ENCODE measurements at places on chromosomes 16 and 17. TPM values are rescaled to one million over a fixed set of nuclear protein-coding genes. Genes with fewer than 3 reads are reported as not detected.

GRCh38 chr17:2192367-2193057, 111.1 kb downstream of the SMG6 start:
- H3K4me1 ChIP-seq = peaks cover 37% of the 10 kb centered on the region
- H3K27me3 ChIP-seq = no peaks in the 10 kb centered on the region
- peak overlapping the region; percentile 57 for H3K27ac ChIP-seq
- DNase-seq = peak; percentile 68
- H3K36me3 ChIP-seq = peaks cover 24% of the 10 kb centered on the region
- no peak overlapping the region for H3K4me3 ChIP-seq

DNA sequence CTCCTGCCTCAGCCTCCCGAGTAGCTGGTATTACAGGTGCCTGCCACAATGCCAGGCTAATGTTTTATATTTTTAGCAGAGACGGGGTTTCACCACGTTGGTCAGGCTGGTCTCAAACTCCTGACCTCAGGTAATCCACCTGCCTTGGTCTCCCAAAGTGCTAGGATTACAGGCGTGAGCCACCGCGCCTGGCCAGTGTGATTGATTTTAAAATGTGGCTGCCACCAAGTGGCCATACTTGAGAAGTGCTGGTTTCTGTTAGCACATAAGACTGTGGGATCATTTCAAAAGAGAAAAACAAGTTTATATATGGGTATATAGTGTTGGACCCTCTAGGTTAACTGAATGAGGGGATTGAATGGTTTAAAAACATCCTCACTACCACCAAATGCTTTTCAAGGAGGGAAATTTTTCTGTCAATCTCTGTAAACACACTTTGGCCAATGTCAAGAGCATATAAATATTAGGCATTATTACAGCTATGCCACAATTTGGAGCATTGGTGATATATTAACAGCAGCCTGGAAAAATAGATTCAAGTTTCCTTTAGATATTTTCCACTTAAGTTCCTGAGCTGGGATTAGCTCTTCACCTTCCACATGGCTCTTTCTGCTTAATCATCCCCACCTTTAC, 13.5 kb upstream of the DHRS13 start:
- no peaks in the 10 kb centered on the region for H3K27me3 ChIP-seq
- peaks cover 9% of the 10 kb centered on the region for H3K4me1 ChIP-seq
- DNase-seq = no peak
- H3K27ac ChIP-seq = no peak overlapping the region
- H3K4me3 ChIP-seq = no peak overlapping the region

DNA sequence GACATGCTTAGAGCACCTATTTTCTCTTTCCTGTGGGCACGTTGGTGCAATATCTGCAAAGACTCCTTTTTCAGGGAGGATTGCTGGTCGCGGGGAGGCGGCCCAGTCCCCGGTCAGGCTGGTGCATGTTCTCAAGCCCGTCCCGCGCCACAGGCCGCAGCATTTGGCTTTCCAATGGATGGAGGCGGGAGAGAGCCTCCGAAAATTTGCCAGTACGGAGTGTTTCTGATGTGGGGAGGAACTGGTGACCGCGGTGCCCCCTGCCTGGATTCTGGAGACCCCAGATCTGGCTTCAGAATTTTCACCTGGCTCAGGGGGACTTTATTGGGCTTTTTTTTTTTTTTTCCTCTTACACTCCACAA, 2.3 kb downstream of the CMIP start:
- H3K27me3 ChIP-seq = no peaks in the 10 kb centered on the region
- H3K27ac ChIP-seq = peak overlapping the region; percentile 93
- H3K4me1 ChIP-seq = peaks cover 33% of the 10 kb centered on the region
- H3K36me3 ChIP-seq = peaks cover 4% of the 10 kb centered on the region
- peak; percentile 45 for DNase-seq
- peak overlapping the region; percentile 99 for H3K4me3 ChIP-seq

DNA sequence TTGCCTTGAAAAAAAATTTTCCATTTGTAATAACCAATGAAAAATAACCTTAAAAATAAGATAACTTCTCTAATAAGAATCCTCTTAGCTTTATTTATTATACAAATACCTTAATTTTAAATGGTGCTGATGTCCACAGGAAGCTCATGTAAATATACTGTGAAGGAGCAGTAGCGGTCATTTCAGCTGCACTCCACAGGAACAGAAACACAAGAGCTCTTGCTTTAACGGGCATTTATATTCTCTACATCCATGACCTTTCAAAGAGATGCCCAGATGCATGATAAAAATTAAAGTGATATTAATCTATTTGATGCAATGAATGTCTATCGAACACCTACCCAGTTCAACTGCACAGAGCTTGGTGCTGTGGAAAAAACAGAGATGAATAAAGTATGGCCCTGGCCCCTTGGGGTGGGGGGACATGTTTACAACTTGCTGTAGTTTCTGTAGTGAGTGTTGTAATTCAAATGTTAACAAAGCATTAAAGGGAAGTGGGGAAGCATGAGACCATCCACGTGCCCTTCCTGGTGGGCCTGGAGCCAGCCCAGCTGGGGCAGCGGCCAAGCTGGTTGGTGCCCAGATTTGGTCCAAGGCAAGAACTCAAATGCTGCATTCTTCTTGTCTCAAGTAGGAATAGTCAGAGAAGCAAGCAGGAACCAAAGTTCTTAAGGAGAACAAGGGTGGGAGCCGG, 47.9 kb downstream of the IQCK start:
- H3K4me3 ChIP-seq = no peak overlapping the region
- H3K36me3 ChIP-seq = peaks cover 4% of the 10 kb centered on the region
- no peaks in the 10 kb centered on the region for H3K27me3 ChIP-seq
- H3K27ac ChIP-seq = no peak overlapping the region

DNA sequence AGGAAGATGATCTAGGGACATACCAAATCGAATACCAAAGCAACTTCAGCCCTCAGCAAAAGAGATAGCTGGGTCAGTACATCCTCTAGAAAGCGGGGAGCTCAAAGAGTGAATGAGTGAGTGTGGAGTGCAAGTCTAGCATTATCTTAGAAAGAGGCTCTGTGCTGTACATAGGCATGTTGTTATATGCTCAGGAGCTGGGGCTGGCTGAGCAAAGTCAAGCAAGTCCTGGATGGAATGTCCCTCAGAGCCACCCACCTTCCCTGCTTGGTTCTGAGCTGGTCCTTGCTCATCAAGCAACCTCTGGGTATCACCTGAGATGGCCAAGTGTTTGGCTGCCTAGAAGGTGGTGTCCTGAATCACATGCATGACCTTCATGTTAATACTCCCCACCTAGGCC, 4.9 kb upstream of the KLHL11 start:
- H3K4me1 ChIP-seq = no peaks in the 10 kb centered on the region
- no peak for DNase-seq
- H3K4me3 ChIP-seq = no peak overlapping the region
- no peaks in the 10 kb centered on the region for H3K27me3 ChIP-seq
- no peak overlapping the region for H3K27ac ChIP-seq

- H3K27ac ChIP-seq = no peak overlapping the region
- DNase-seq = no peak
- H3K27me3 ChIP-seq = no peaks in the 10 kb centered on the region
- no peak overlapping the region for H3K4me3 ChIP-seq
These were observed 12.4 kb downstream of the RAP1GAP2 start for GRCh38 chr17:2808367-2809335.

DNA sequence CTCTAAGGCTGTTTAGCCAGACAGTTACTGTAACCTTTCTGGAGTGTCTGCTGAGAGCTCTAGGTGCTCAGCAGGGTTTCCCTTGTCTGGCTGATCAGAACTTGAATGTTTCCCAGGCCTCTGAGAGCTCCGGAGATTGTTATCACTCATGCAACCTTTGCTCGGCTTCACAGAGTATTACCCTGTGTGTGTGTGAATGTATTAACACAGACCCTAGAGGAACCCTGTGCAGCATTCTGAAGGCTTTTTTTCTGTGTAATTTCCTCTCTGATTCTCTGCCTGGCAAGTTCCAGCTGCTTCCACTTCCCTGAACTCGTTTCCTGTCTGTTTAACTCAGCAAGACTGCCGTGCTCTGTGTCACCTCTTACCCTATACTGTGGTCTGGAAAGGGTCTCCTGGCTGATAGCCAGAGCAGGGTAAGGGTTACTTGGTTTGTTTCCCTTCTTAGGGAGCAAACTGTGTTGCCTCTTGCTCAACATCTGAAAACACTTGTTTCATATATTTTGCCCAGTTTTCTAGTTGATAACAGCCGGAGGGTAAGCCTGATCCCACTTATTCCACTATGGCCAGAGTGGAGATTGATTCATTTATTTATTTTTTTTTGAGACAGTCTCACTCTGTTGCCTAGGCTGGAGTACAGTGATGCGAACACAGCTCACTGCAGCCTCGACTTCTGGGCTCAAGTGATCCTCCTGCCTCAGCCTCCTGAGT, 21.7 kb downstream of the PRMT7 start:
- H3K27ac ChIP-seq = no peak overlapping the region
- no peaks in the 10 kb centered on the region for H3K27me3 ChIP-seq
- H3K4me1 ChIP-seq = peaks cover 25% of the 10 kb centered on the region
- no peak for DNase-seq

DNA sequence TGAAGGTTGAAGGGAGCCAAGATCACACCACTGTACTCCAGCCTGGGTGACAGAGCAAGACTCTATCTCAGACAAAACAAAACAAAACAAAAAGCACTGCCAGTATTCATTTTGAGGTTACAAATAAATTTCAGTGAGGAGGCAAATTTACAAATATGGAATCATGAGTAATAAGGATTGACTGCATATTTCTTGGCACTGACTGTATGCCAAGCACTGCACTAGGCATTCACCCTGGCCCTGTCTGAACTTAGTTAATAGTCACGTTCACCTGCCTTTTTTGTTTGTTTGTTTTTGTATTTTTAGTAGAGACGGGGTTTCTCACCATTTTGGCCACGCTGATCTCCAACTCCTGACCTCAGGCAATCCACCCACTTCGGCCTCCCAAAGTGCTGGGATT, 5.1 kb downstream of the LDAF1 start:
- no peaks in the 10 kb centered on the region for H3K27me3 ChIP-seq
- no peak overlapping the region for H3K4me3 ChIP-seq
- H3K4me1 ChIP-seq = peaks cover 21% of the 10 kb centered on the region
- peaks cover 57% of the 10 kb centered on the region for H3K36me3 ChIP-seq

- H3K4me1 ChIP-seq = peaks cover 29% of the 10 kb centered on the region
- no peak overlapping the region for H3K27ac ChIP-seq
- H3K4me3 ChIP-seq = no peak overlapping the region
- no peaks in the 10 kb centered on the region for H3K27me3 ChIP-seq
- DNase-seq = no peak
These were observed 20.4 kb downstream of the CDR2 start for GRCh38 chr16:22353933-22354541.

The SLC4A1 gene
- not detected for total RNA-seq

The TK1 gene
- total RNA-seq = 8.5 TPM

The PRR35 gene
- not detected for total RNA-seq

Measured in MCF 10A (cell line).